ENCODE measurements at places on chromosomes 3 and 15.

DNA sequence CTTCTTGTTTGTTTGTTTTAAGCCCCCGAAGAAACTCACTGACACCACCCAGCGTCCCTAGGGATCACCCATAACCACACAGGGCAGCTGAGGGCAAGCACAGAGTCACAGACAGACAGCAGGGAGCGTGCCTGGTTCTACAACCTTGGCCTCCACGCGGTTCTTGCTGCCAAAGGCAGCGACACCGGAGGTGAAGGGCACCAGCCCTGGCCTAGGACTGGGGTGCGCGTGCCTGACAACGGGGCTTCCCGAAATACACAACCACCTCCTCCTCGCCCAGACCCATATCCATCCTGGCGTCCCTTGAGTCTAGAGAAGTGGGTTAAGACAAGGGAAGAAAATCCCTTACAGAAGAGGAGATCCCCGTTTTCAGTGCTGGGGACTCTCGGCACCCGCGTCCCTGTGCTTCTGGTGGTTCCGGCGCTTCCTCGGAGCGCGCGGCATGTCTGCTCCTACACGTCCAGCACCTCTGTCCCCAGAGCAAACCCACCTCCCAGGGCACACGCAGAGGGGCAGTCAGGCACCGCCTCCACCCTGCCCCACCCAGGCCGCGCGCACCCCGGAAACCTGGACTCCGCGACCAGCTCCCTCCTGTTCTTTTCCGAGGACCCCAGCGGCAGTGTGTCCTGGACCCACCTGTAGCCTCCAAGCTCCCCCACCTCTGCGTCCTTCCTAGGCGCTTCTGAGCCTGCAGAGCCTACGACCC lies 911 bp downstream of the RFTN1 start:
- DNase-seq: peak; percentile 20

GRCh38 chr3:194856296-194856695 lies 170.6 kb downstream of the FAM43A start:
- DNase-seq: no peak

DNA sequence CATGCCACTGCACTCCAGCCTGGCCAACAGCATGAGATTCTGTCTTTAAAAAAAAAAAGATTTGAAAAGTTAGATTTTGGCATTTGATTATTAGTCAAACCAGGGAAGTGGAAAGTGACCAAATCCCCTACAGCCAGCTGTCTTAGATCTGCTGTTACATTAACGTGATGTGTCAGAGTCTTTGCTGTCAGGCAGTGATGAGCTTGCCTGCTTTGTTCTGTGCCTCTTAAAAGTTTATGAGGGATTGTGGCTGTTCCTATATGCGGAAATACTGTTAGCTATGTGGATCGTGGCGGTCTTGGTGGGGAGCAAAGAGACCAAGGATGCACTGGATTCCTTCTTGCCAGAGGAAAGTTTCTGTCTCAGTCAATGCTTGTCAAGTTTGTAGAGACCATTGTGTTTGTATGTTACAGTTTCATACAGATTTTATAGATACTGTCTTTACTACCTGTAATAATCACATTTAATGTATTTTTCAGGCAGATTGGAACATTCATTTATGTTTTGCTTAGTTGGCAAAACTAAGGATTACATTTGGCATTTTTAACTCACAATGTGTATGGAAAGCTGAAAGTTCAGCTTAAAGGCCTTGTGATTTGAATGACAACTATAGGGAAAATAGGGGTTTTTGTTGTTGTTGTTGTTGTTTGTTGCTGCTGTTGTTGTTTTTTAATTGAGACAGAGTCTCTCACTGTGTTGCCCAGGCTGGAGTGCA lies 137.4 kb downstream of the VPS8 start:
- DNase-seq: no peak

GRCh38 chr3:139870000-139870675 lies 64.8 kb upstream of the CLSTN2 start:
- DNase-seq: no peak

DNA sequence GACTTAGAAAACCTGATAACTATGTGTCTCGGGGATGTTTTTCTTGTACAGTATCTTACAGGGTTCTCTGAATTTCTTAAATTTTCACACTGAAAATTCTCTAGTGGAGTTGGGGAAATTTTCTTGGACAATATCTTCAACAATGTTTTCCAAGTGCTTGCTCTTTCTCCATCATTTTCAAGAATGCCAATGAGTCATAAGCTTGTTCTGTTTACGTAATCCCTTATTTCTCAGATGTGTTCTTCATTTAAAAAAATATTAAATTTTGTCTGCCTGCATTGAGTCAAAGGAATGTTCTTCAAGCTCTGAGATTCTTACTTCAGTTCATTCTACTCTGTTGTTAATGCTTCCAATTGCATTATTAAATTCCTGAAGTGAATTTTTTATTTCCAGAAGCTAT lies 21.9 kb upstream of the PLSCR2 start:
- DNase-seq: no peak
